T follicular helper cell (primary cell): ENCODE measurements at places on chromosomes 4 and X.

DNA sequence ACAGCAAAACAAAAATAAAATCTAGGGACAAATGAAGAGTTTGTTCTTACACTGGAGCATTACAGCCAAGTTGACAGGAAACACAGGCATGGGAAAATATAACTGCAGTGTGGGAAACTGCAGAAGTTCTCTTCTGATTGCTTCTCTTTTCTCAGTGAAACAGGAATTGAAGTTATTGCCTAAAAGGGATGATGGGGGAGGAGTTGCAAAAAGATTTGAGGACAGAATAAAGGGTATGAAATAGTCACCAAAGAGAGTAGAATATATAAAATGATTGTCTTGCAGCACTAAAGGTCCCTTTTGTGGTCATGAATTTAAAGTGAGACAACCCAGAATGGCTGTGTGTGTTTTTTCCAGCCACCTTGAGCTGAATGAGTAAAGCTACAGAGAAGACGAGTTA, 103.7 kb downstream of the JADE1 start:
- DNase-seq: no peak

- no peak for DNase-seq
These were observed 664.9 kb upstream of the LCORL start for GRCh38 chr4:18686338-18687037.

- DNase-seq: no peak
These were observed 25.5 kb downstream of the IRF2 start for GRCh38 chr4:184448821-184449220.

DNA sequence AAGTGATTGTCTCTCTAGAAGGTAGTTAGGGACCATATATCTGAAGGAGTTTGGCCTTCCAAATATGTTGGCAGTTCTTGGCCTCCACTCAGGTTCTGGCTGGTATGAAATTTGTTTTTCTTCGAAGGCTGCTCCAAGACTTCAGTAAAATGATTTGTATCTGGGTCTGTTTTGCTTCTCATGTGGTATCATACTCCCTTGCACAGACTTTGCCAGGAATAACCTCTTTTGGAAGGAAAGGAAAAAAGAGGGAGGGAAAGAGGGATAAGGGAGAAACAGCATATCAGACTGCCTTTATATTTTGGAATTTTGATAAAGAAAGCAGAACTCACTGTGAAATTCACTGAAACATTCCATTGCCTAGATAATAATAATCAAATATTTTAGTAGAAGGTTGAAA, 242.1 kb upstream of the HHIP start:
- no peak for DNase-seq

DNA sequence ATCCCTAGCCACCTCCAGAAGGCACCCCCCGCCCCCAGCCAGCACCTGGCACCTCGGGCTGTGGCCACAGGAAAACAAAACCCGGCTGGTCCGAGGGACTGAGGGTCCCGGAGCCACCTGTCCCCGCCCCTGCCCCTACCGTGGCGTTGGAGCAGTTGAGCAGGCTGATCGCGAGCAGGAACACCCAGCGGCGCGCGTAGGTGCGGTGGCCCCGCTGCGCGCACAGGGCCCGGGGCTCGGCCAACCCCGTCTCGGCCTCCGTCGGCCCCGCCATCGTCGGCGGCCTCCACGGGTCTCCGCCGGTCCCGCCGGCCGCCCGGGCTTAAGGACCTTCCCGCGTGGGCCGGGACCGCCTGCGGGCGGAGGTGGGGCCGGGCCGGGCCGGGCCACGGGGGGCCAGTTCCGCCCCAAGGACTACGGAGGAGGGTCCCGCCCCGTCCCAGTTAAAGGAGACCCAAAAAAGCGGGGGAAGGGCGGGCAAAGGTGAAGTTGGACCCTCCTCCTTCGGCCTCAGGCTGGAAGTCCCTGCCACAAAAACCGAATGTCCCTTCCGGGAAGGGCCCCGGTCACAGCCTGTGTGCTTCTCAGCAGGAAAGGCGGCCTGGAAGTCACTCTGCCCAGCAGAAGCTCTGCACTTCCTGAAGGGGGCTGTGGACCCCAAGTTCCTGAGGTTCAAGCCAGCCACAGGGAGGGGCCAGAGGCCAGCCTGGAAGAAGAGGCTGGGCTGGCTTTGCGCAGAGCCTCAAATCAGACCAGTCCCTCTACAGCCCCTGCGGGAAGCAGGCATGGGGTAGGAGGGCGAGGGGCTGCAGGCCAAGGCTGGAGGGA, at the start of gene SLC49A3:
TSS of gene SLC49A3 (minus strand) at position 298 of the 828 bp plus-strand sequence. CDS start at position 274, 24 bp downstream.
- no peak for DNase-seq

DNA sequence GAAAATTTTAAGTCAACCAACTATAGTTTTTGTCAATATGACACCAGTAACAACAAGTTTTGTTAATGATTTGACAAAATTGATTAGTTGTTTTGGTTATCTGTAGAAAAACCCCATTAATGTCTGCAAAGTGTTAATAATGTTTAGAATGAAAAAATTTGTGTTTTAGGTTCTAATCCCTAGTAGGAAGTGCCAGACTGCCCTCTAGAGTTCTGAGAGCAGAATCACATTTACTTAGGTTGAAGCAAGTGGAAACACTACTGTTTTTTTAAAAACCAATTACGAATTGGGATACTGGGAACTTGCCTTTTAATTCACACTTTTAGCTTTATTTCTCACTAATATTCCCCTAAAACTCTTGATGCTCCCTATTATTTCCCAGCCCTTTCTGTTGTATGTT, 101.1 kb upstream of the CYLC1 start:
- DNase-seq: no peak

GRCh38 chr4:16692046-16692445, 206.4 kb downstream of the LDB2 start:
- DNase-seq: no peak

- DNase-seq: no peak
These were observed 285.5 kb downstream of the PDGFC start for GRCh38 chr4:156686120-156686519.

DNA sequence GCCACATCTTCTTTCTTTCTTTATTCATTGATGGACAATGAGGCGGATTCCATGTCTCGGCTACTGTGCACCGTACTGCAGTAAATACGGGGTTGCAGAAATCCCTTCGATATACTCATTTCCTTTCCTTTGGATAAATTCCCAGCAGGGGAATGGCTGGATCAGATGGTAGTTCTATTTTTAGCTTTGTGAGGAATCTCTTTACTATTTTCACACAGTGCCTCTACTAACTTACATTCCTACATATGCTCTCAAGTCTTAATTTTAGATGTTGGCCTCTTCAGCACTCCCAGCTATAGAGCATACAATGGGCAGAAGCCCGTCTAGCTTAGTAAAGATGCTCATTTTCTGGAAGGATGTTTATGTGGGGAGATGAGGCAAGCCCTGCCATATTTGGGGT, 317.4 kb downstream of the ASMT start:
- DNase-seq: no peak

- DNase-seq: no peak
These were observed 325.0 kb upstream of the EMCN start for GRCh38 chr4:100842856-100843255.

GRCh38 chrX:151680805-151681204, 14.5 kb upstream of the PRRG3 start:
- peak; percentile 31 for DNase-seq

GRCh38 chr4:96149894-96150293, 310.0 kb downstream of the PDHA2 start:
- DNase-seq: no peak

DNA sequence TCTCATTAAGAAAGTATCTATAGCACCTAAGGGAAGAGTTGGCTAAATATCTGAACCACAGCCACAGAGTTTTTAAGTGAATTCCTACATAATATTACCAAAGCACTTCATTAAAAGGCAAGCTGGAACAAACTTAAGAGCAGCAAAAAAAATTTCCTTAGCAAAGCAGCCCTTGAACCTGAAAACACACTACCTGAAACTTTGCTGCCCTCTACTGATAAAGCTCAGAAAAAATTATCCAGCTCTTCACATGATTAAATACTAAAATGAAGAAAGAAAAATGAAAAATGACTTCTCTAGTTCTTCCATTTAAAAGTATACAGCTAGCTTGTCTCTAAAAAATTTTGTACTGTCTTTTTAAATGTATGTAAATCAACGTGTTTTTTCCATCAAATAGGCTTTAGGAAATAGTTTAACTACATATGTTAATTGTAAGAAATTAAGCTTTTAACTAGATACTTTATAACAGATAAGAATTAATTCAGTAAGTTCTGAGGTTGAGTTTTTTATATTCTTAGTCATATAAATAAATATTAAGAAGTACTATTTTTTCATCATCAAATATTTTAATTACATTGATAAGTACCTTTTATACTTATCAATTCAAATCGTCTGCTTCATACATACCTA, 156.1 kb downstream of the STPG2 start:
- no peak for DNase-seq

DNA sequence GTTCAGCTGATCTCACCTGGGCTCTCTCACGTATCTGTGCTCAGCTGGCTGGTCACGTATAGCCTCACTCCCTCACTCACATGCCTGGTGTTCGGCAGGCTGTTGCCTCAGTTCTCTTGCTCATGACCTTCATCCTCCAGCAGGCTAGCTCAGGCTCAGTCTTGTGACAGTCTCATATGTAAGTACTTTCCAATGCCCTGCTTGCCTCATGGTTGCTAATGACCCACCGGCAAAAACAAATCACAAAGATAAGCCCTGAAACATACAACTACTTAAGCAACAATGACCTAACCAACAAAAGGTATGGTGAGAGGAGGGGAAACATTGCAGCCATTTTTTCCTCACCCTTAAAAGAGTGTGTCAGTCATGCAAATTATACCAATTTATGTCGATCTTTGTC, 25.0 kb downstream of the MEPE start:
- DNase-seq: no peak

- DNase-seq: no peak
These were observed 13.8 kb upstream of the SH3TC1 start for GRCh38 chr4:8185295-8185694.

DNA sequence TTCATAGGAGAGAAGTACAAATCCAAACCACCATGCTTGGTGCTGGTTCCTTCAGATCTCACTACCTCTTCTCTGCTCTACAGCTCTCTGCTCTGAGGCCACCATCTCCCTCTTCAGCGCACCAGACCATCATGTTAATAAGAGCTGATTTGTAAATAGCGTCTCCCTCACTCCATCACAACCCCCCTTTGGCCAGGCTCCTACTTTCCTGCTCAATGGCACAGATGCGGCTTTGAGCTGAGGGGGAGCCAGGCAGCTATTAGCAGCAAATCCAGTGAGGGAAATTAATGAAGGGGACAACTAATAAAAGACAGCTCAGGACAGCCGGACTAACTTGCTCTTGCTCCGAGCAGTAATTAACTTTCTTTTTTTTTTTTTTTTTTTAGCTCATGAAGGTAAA, 13.1 kb downstream of the NEUROG2 start:
- DNase-seq: no peak

- no peak for DNase-seq
These were observed 1886.4 kb upstream of the TENM3 start for GRCh38 chr4:180356766-180357165.

DNA sequence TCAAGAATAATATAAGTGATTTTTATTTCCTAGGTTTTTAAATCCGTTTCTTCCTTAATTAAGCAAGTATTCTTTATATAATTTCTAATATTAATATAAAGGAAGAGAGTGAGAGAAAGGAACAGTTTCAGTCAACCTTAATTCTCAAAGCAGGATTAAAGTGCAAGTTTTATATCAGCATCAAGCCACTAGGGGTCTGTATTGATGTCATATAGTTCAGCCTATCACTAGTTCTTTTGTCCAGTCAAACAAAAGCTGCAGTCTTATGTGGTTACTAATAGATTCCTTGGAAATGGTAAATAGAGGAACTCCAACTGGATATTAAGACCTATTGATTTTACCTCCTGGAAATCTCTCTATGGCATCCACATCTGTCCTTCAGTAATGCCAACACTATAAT, 82.0 kb downstream of the NAP1L3 start:
- DNase-seq: no peak

DNA sequence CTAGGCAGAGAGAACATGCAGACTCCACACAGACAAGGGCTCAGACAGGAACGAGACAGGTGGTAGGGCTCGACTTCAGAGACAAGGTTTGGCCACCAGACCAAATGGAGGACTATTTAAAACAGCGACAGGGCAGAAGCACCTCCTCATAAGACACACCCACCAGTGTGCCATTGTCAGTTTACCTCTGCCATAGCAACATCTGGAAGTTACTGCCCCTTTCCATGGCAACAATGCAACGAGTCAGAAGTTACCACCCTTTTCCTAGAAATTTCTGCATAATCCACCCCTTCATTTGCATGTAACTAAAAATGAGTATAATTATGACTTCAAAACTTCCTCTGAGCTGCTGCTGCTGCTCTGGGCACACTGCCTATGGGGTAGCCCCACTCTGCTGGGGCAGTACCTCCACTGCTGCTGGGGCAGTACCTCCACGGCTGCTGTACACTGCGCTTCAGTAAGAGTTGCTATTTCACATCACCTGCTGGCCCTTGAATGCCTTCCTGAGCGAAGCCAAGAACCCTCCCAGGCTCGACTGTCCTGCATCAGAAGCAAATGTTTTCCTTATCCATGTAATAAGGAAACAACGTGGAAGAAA, 2222.3 kb upstream of the AGA start:
- no peak for DNase-seq

GRCh38 chrX:31969714-31970113, 897.9 kb upstream of the FTHL17 start:
- no peak for DNase-seq

DNA sequence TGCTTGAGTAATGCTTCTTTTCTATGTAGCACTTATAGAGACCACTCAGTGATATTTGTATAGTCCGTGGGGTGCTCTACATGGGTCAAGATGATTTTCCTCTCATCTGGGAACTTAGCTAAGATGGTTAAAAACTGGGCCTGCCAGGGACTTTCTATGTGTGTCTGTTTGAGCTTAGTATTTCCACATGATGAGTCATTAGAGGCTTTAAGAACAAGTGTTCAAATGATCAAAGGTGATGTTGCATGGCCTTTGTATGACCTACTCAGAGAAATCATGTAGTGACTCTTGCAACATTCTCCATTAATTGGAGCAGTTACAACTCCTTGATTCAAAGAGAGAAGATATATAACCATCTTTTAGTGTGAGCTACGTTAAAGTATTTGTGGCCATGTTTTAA, 1480.5 kb upstream of the IGFBP7 start:
- DNase-seq: no peak

GRCh38 chr4:116953947-116954346, 131.4 kb downstream of the TRAM1L1 start:
- no peak for DNase-seq

- no peak for DNase-seq
These were observed 58.6 kb downstream of the FUNDC1 start for GRCh38 chrX:44483965-44484606.

- DNase-seq: no peak
These were observed 13.9 kb downstream of the TBC1D1 start for GRCh38 chr4:37904824-37905223.
